ENCODE measurements at places on chromosomes 1 and 21. TPM values are rescaled to one million over a fixed set of nuclear protein-coding genes. Genes with fewer than 3 reads are reported as not detected.
A peak's percentile ranks its signal among the peaks of the same experiment; 100 is the strongest.

FNBP1L gene
- total RNA-seq: 8.5 TPM

CACNA1S gene
- total RNA-seq: not detected

DNA sequence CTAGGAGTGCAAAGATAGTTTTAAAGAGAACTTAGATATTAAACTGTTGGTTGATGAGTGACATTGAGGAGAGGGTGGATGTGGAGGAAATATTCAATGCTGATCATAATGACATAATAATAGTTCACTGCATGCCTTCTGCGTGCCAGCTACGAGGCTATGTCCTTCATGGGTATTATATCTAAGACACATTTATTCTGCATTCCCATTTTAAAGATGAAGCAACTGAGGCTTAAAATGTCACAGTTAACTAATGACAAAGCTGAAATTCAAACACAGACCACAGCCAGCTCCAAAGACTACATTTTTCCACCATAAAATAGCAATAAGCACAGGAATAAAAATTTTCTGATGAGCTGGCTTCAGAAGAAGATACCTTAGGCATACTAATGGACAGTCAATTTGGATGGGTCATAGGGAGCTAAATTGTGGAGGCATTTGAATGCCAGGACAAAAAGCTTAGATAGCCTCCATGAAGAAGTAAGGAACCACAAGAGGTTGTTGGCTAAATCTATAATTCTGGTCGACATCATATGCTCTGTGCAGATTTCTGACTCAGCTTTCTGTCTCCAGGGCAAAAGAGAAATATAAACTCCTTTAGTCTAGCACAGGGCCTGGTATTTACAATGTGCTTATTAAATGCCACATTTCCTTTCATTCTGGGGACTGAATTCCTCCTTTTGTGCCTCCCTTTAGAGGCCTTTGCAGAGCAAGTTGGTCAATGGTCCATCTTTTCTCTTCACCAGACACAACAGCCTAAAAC lies 71.2 kb upstream of the NRIP1 start:
- no peak for ATAC-seq

CRYZ gene
- total RNA-seq: 18.0 TPM

KRTAP13-1 gene
- total RNA-seq: not detected

PGM1 gene
- 37.2 TPM for total RNA-seq

FCRL1 gene
- 1.2 TPM for total RNA-seq

EPS8L3 gene
- not detected for total RNA-seq

DNA sequence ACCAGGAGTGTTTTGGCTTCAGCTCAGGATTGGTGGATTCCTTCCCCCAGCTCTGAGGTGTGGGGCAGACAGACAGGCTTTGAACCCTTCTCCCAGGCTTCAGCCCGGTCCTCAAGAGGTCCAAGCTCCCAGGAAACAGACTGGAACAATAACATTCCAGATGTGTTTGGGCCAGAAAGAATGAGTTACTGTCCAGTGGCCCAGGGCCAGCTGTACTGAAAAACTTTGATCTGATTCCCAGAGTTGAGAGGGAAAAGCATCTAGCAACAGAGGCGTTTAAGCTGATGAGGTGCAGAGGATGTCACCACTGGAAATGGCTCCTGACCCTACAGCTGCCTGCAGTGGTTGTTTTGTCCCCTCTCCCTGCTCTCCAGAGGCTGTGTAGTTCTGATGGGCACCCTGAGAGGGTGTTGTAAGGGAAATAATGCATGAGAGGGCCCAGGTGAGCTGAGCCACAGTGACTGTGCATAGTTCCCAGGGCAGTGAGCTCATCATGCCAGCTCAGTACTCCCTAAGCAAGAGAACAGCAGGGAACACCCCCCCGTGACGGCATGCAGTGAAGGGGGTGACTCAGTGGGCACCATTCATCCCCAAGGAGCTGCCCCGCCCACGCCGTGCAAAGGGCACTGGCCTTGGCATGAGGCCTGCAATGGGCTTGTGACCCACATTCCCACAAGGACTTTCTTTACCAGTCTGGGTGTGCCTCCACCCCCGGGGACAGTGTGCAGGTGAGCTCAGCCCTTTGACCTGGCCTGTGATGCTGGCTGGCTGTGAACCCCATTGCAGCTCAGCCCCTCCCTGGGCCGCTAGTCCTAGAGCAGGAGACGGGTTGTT lies 13.8 kb upstream of the SFN start:
- peak; percentile 92 for ATAC-seq

GRCh38 chr1:154886281-154887015 lies 16.4 kb upstream of the KCNN3 start:
- ATAC-seq: no peak

DNA sequence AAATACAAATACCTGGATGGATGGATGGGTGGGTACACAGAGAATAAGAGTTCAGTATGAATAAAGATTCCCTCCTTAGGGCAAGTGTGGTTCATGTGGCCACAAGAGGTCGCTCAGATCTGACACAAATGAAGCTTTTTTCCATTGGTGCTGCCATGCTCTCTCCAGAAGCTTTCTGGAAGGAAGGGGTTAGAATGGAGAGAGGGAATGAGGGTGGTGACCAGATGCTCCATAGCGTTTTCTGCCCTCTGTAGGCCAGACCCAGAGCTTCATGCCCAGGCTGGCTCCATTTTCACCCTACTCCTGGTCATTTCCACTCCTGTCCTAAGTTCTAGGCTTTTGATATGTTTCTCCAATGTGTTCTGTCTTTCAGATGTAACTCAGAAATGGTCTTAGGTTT lies 3.3 kb upstream of the FCRL6 start:
- peak; percentile 86 for ATAC-seq

GRCh38 chr1:27392778-27393635 lies 585 bp downstream of the GPR3 start:
- ATAC-seq: no peak

PFKFB2 gene
- total RNA-seq: 20.3 TPM
